ENCODE measurements at places on chromosomes 12 and 14.

- no peak for DNase-seq
Observed at GRCh38 chr12:102182635-102183034, 15.0 kb downstream of the PMCH start.

DNA sequence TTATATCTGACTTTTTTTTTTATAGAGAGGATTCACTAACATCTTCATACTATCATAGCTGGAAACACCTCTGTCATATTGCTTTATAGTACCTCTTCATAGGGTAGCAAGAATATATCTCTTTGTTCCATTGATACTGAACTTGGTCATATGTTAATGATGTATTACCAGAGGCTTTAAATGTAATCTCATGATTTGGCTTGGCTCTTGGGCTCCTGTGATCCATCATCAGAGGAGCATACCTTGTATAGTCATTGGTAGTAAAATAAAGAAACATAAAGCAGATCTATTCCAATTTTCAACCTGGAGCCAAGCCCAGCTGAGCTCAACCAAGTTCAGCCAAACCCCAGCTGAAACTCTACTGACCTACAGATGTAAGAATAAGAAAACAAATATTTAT lies 43.2 kb upstream of the GRIN2B start:
- no peak for DNase-seq

DNA sequence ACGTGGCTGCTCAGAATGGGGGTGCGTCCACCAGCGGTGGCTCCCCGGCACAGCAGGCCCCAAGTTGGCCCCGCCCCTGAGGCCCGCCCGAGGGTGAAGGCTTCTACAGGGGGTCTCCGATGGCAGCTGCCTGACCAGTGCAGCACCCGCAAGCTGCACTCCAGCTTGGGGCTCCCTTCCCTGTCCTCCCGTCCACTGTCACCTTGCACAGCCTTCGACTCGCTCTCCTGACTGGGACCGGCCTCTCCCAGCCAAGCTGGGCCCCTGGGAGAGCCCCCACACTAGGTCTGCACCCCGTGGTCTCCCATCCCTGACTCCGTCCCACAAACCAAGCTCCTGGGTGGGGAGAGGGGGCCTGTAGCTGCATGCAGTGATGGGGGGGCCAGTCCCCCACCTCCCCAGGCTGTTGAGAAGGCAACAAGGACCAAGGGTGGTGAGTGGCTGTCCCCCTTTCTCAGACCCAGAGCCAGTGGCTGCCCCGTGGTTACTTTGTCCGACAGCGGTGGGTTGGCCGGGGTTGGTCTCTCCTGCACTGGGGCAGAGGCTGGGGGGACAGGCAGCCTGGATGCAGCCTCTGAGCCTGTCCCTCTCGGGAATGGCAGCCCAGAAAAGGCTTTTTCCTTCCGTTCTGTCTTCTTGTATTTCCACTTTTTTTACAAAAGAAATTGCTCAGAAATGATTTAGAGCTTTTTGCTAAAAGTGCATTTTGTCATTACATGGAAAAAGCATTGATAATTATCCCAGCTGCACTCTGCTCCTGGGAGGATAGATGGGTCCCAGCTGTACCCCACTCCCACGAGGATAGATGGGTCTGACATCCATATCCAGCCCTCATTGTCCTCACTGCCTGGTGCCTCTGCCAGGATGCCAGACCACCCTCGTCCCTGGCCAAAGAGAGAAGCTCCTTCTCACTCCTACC lies 217.0 kb downstream of the KIF26A start:
- DNase-seq = no peak

- DNase-seq = no peak
Observed at GRCh38 chr12:2557597-2557996, 237.2 kb upstream of the FKBP4 start.

DNA sequence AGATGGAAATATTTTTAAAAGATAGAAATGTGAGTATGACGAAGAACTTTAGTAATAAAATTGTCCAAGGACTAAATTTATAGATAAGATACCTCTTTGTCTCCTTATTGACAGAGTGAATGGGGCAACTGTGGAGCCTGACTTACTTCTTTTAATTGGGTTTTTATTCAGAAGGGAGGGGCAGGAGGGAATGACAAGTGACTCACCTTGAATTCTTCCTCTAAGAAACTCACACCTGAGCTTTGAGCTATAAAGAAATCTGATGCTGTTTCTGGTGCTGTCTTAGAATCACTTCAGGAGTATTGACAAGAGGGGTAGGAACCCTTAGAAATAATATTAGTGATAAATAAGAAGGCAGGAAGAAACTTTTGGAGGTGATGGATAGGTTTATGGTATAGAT lies 951 bp downstream of the NR1H4 start:
- no peak for DNase-seq

DNA sequence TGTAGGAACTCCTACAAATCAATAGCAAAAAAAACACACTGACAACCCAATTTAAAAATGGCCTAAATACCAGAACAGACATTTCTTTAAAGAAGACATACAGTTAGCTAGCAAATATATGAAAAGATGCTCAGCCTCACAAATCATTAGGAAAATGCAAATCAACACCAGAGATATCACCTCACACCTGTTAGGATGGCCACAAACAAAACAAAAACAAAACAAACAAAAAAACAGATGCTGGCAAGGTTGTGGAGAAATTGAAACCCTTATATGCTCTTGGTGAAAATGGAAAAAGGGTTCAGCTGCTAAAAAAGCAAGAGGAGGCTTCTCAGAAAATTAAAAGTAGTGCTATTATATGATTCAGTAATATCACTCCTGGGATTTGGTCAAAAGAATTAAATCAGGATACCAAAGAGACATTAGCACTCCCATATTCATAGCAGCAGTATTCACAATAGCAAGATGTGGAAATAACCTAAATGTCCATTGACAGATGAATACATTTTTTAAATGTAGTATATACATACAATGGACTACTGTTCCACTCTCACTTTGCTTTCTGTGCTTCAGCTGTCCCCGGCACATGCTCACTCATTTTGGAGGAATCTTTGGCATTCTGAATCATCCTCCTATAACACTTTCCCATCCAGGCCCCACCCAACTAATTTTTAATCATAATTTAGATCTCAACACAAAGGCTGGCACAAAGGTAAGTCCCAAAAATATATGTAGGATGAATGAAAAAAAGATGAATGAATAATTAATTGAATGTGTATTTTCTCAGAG lies 99.1 kb downstream of the SYT1 start:
- no peak for DNase-seq

- no peak for DNase-seq
Observed at GRCh38 chr14:58639198-58639565, 1.4 kb downstream of the DACT1 start.

- no peak for DNase-seq
Observed at GRCh38 chr12:1464925-1465324, 129.5 kb downstream of the FBXL14 start.

GRCh38 chr12:93784339-93785086 lies 107.3 kb downstream of the CRADD start:
- DNase-seq = no peak

GRCh38 chr12:19739195-19739776 lies 300.0 kb downstream of the AEBP2 start:
- no peak for DNase-seq

- DNase-seq = no peak
Observed at GRCh38 chr12:116264525-116265070, 12.9 kb downstream of the MED13L start.

DNA sequence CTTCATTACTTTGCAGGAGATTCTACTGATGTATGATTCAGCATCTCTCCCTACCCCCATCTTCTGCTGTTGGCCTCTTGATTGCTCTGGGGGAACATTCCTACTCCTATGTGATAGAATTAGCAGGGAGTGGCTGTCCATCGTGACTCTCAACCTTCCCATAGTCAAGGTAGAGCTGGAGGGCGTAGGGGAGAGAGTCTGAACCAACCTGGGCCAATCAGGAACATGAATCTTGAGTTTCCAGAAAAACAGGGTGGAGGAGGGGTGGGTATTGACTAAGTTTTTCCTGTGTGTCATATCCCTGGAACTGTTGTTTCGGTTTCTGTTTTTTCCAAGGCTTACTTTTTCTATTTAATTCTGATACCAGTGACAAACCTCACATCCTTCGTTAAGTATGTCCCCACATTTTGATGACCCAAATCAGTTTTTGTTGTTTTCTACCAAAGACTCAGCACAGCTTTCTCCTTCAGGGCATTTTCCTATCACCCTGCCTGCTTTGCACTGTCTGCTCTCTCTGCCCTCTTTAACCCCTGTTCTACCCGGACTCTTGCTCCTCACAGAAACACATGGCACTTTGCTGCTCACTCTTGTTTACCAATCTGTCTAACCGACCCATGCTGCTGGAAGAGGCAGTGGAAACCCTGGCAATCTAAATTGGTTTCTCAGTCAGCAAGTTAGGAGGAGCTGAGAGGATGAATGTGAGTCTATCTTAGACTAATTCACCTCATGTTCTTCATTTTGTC lies 1428.3 kb downstream of the AACS start:
- DNase-seq = no peak

DNA sequence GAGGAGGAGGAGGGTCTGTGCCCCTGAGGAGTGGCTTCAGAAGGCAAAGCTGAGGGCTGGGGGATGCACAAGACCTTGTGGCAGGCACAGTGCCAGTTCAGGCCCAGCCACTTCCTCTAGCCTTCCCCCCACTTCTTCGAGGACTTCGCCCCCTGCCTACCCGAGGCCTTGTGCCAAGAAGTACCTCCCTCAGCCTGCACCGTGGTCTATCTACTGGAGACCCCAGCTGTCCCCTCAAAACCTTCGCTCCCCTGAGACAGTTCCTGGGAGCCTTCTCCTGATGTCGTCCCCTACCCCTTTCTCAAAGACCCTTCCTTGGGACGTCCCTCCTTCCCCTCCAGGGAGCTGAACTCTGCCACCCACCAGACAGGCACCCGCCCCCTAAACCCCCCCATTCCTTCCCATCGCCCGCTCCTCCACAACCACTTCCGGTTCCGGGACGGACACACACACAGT lies 604 bp downstream of the ZNF384 start:
- DNase-seq = no peak

DNA sequence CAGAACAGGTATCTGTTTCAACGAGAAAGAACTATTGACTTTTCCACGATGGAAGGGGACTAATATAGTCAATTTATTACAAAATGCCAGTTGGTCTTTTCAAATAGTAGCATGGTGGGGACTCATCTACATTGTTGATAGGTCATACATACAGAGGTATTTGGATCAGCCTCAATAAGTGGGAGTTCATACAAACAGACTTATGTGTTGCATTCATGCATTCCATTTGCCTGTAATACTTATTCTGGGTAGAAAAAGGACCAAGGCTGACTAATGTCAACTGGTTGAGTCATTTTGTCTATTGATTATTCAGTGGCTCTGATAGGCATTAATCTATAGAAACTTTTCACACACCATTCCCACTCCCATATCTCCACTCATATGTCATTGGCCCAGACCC lies 41.5 kb upstream of the GLIPR1 start:
- DNase-seq = no peak

GRCh38 chr12:88985631-88986030 lies 366.7 kb downstream of the DUSP6 start:
- no peak for DNase-seq

DNA sequence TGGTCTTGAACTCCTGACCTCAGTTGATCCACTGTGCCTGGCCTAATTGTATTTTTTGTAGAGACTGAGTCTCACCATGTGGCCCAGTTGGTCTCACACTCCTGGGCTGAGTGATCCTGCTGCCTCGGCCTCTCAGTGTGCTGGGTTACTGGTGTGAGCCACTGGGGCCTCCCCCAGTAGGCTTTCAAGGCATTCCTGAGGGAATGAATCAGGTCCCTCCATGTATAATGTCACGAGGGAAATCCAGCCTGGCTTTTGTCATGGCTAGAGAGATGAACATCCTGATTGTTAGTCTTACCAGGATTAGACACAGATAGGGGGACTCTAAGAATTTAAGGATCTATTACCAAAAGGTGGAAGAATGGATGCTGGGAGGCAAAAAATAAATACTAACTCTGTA lies 51.9 kb downstream of the CPSF2 start:
- DNase-seq = no peak

DNA sequence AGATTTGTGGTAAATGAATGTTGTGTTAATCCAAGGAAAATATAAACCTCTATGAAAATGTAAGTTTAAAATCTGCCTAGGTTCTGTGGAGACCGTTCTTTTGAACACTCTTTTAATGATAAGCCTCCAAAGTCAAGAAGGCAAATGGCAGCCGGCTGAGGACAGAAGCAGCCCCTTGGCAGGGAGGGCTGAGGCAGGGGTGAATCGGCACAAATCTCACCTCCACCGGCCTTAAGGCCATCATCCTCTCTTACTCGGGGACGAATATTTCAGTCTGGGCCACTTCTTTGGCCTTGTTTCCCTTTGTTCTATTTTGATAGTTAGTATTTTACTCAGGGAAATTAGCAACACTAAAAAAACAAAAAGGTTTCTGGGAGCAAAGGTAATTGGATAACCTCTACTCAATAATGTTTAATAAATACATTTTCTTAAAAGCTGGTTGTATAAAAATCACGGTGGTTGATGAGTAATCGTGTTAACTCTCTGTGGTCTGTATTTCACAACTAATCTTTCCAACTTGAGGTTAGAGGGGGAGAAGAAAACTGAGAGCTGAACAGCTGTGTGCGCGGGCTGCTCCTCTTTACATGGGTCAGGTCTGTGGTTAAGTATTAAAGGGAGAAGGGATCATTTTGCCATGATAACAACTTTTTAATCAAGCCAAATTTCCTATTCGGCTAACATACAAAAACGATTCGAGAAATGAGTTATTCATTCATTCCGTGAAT lies 18.6 kb downstream of the LGMN start:
- DNase-seq = no peak

DNA sequence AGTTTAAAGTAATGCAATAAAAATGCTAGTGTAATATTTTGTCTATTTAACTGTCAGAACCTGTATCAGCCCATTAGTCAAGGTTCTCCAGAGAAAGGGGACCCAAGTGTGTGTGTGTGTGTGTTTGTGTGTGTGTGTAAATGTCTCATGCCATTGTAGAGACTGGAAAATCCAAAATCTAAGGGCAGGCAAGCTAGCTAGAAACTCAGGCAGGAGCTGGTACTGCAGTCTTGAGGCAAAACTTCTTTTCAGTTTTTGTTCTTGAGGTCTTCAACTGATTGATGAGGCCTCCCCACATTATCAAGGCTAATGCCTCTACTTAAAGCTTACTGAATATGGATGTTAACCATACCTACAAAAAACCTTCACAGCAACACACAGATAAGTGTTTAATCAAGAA lies 126.7 kb downstream of the PRKD1 start:
- no peak for DNase-seq

- DNase-seq = no peak
Observed at GRCh38 chr14:91293281-91293680, 48.8 kb upstream of the GPR68 start.

DNA sequence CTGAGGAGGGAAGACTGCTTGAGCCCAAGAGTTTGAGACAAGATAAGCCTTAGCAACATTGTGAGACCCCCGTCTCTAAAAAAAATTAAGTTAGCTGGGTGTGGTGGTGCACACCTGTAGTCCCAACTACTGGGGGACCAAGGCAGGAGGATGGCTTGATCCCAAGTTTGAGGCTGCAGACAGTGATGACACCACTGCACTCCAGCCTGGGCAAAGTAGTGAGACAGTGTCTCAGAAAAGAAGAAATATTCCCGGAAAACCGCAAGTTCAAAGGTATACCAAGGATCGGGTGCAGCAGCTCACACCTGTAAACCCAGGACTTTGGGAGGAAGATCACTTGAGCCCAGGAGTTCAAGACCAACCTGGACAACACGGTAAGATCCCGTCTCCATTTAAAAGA lies 5.8 kb downstream of the PTGES3 start:
- DNase-seq = no peak

All from GOT3 (cell line).